ENCODE measurements at places on chromosomes 13 and 19.

- no peak for DNase-seq
Measured at GRCh38 chr19:4814625-4815425, 16.7 kb downstream of the TICAM1 start.

DNA sequence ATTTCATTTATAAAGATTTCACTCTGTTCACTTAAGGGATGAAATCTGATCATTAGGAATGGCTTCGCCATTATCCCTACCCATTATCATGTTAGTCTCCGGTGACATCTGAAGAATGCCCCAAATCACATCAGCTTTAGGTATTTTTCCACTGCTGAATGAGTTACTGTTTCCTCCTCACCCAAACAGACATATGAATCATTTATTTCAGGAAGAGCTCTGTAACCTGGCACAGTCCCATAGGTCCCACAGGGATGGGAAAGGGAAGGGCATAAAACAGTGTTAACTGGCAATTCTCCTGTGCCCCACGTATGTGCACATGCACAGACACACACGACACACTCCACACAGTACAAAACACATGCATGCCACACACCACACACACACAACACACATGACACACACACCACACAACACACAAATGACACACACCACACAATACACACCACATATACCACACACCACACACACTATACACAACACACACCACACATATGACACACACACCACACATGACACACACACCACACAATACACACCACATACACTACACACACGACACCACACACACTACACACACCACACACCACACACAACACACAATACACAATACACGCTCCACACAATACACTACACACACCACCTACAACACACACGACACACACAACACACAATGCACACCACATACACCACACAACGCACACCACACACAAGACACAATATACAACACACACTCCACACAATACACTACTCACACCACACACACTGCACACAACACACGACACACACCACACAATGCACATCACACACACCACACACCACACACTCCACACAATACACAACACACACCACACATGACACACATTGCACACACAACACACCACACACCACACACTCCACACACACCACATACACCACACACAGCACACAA, 15.4 kb downstream of the TMEM255B start:
- DNase-seq = no peak

DNA sequence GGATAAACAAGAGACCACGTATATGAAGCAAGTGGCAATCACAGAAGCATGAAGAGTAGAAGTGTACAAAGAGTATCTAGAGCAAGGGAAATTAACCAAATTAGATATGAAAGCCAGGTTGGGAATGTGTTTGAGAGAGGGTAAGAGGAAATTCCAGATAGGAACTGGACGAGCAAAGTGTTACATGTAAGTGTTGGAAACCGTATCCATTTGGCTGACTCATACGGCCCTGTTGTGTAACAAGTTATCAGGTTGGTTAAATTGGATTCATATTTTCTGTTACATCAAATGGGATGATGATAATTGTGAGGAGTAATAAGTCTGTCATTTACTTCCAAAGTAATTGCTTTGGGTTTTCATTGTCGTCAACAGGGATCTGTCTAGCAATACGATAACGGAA, 46.7 kb downstream of the RXFP2 start:
- no peak for DNase-seq

DNA sequence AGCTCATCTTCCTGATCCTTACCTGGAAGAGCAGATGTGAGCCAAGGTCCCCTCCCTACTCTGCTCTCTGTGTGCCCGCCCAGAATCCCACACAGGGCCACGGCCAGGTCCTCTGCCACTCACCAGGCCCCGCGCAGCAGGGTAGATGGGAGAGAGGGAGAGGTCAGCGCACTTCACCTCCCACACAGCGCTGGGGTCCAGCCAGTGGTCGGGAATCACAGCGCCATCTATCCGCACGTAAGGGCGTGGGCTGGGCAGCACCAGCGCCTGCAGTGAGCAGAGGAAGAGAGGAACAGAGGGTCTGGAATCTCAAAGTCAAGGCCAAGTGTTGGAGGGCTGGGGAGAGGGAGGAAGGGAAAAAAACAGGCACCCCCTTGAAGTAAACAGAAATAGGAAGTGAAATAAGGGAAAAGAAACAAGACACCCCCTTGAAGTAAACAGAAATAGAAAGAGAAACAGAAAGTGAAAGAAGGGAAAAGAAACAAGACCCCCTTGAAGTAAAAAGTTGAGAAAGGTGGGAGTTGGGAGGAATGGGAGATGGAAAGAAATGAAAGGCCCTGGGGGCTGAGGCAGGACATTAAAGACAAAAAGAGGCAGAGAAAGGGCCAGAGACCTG, 7.0 kb upstream of the PLA2G4C start:
- no peak for DNase-seq

GRCh38 chr13:68125087-68125480, 894.9 kb upstream of the PCDH9 start:
- no peak for DNase-seq

- DNase-seq = no peak
Measured at GRCh38 chr19:3760871-3761361, 576 bp downstream of the APBA3 start.

GRCh38 chr19:32200312-32201038, 144.9 kb upstream of the ZNF507 start:
- no peak for DNase-seq

GRCh38 chr13:62246581-62246980, 830.9 kb upstream of the PCDH20 start:
- no peak for DNase-seq

DNA sequence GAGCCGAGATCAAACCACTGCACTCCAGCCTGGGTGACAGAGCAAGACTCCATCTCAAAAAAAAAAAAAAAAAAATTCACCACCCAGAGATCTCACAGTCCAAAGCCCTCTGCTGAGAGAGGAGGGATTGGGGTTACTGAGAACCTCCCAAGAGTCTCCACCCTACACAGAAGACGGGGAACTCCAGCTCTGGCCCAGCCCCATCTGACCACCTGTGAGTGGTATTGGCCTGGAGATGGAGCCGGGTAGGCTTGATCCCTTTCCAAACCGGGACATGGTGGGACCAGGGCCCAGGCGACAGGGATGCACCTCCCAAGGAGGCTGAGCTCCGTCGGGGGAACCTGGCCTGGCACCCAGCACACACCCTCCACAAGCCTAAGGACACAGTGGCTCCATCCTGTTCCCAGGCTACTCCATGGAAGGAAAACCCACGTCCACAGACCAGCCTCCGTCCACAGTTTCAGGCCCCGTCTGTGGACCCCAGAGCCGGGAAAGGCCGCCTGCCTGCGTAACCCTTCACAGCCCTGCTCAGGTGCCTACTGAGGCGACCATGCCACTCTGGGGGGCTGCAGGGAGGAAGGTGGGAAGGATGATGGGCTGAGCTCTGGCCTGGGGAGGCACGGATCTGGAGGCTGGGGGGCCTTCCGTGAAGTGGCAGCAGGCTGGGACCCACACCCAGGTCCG, 1.8 kb downstream of the TMEM259 start:
- DNase-seq = no peak

GRCh38 chr13:25538276-25538675, 166.5 kb downstream of the ATP8A2 start:
- DNase-seq = no peak

GRCh38 chr13:87259479-87260083, 411.6 kb upstream of the SLITRK5 start:
- DNase-seq = no peak

- DNase-seq = peak; percentile 41
Measured at GRCh38 chr19:5585461-5586299, 17.9 kb upstream of the TINCR start.

- no peak for DNase-seq
Measured at GRCh38 chr13:94968757-94969086, 256.4 kb upstream of the SOX21 start.
